Stimulated activated CD8-positive, alpha-beta memory T cell treated with anti-CD3 and anti-CD28 coated beads, Interleukin-12 subunit alpha, Interleukin-12 subunit beta, amount 100 ng/mL, for 1 hour (primary cell): ENCODE measurements at places on chromosomes 13 and 19.

- DNase-seq, result no peak
Measured at GRCh38 chr13:50991579-50992521, 82.3 kb downstream of the RNASEH2B start.

DNA sequence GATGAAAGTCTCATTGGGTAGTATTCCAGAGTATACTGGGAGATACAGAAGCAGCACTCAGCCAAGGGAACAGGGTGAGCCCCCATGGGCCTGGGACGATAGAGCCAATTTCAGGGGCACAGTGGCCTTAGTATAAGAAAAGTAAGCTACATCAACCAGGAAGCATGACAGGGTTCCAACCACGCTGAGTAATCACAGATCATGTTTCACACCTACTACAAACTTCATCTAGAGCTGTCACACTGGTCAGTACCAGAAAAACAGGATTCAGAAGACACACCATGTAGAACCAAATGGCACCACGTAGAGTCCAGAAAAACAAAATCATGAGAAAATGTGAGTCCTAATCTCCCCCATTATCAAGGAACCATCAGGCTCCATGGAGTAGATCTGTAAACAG is 1292.4 kb upstream of the MIR17HG start:
- no peak for DNase-seq

GRCh38 chr19:30073152-30074000 is 131.3 kb downstream of the URI1 start:
- no peak for DNase-seq

DNA sequence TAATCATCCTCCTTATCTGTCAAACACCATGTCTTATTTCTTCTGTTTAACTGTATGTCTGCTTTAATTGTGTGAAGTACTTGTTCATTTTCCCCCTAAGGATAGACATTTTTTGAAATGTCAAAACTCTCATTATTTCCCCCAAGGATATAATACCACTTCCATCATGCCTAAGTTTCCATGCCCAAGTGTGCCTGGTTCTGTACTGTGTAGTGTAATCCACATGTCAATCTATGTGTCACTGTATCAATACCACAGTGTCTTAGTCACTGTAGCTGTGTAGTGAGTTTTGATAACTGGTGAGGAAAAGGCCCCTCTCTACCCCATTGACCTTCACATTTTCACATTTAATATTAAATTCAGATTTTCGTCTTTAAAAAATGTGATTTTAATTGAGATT is 1265.5 kb downstream of the PCDH9 start:
- no peak for DNase-seq
